MM.1S (cell line): ENCODE measurements at places on chromosomes 6 and 20.

- no peak for DNase-seq
Measured at GRCh38 chr6:53269827-53270226, 78.9 kb downstream of the ELOVL5 start.

GRCh38 chr6:25181923-25182322 lies 97.3 kb upstream of the CARMIL1 start:
- DNase-seq: no peak

- DNase-seq: no peak
Measured at GRCh38 chr6:140153703-140154102, 779.3 kb upstream of the CITED2 start.

GRCh38 chr20:1979106-1979778 lies 14.6 kb downstream of the PDYN start:
- no peak for DNase-seq

GRCh38 chr20:59937150-59937549 lies 3.0 kb downstream of the PPP1R3D start:
- DNase-seq: no peak

DNA sequence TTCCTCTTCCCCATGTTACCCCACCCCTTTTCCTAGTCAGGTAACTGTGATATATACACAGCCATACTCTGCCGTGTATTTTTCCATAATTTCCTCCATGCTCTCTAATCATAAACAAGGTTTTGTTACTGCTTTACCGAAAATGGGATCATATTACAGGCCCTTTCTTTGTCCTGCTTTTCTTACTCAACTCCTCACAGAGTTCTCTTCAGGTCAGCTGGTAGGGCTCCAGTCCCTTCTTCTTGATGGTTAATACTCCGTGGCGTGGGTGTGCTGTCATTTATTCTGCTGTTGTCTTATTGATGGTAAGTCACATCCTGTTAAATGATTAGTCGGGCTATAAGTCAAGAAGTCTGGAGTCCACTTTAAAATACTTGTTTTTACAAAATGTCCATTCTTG lies 24.9 kb upstream of the PI16 start:
- no peak for DNase-seq

DNA sequence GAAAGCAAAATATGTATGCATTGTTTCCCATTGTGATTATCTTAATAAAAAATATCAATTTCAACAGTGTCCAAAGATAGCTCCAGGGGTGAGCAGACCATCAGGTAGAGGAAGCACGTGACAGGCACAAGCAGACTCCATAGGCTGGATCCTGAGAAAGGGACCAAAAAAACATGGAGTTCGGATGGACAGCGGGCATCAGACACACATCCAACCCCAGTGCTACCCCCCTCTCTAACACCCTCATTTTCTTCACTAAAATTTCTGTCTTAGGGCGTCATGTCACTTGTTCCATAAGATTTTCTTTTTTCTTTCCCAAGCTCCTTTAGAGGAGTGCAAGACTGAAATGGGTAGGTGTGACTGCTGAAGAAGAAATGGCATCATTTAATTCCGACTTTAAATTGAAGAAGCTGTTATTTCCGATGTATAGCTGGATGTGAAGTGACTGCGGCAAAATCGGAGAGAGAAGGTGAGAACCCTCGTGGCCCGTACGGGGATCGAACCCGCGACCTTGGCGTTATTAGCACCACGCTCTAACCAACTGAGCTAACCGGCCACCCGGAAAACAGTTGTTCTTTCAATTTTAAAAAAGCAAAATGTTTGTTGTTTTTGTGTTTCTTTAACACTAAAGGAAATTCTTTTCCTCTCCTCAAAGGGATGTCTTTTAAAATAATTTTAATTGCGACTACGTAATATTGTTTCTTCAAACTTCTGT lies 10.3 kb upstream of the PRSS16 start:
- no peak for DNase-seq

DNA sequence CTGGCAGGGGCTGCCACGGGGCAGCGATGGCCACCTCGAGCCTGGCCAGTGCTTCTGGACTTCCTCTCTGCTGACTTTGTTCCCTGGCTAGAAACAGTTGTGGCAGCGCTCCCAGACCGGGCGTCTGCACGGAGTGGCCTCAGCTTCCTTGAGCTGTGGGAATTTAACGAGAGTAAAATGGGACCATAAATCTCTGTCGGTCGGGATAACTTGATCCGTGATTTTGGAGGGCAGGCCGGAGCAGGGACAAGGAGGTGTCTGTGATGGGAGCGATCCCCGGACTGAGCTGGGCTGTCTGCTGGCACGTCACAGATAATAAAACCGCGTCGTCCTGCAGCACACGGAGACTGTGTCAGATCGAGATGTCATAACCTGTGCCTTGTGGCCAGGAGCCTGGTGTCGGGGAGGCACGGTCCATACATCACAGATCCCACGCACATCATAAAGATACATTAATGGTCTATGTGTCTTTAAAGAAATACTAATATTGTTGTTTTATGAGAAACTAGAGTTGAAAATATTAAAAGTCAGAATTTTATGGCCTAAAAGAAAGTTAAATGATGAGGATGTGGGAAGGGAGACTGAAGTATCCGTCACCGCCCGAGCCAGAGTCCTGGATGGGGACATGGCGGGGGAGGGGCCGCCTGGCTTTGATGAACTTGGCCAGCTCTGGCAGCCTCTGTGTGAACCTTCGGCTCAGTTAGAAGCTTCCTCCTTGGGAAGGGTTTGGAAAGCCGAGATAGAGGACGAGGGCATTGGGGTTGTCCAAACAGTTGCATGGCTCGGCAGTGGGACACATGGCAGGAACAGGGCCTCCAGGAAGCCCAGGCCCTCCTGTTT lies 6.5 kb upstream of the RBBP8NL start:
- DNase-seq: no peak

DNA sequence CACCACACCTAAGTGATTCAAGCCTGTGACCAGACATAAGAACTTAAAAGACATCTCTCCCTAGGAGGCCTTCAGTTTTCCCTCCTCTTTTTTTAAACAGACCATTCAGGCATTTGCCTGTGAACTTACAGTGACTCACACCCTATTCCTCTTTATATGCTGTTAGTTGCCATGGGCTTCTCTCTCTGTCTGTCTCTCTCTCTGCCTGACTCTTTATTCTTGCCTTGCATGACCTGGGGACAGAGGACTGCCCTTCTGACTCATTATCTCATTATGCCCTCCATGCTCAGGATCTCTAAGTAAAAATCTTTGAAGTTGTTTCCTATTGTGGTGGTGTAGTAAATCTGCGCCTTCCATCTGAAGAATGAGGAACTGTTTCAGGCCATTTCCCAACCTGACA lies 442.2 kb upstream of the MAN1A1 start:
- no peak for DNase-seq

DNA sequence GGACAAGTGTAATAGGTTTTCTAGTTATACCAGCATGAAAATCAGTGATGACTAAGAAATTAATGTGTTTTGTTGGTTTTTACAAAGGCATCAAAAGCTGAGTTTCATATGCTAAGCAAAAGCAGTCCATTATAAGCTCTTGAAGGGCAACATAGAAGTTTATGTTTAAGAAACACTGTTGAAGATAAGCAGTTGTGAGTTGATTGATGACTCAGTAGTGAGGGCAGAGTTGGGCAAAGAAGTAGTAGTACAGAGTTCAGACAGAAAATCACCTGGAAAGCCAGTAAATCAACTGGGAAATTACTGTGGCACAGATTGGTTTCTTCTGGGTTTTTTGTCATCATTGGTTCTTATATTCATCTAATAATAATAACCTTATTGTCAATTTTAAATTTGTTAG lies 78.0 kb upstream of the SMIM8 start:
- no peak for DNase-seq

DNA sequence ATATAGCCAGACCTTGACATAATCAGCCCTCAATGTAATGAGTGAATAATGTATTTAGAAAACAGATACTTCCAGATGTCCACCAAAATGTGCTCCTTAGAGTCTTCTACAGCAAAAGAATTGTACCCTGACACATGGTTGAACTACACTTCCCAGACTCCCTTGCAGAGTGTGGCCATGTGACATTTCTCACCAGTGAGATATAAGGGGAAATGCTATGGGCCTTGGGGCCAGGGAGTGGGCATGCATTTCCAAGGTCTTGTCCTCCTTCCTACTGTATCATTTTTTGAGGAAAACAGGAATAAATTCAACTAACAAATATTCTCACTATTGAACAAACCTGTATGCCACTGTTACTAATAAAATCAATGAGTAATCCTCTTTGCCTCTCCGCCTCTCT lies 211.4 kb upstream of the SMLR1 start:
- no peak for DNase-seq

- DNase-seq: no peak
Measured at GRCh38 chr6:136526196-136526930, 23.9 kb downstream of the MAP7 start.

GRCh38 chr6:116459927-116460326 lies 1.2 kb upstream of the CALHM6 start:
- DNase-seq: no peak

GRCh38 chr6:63424636-63425035 lies 104.9 kb upstream of the LGSN start:
- no peak for DNase-seq
